ENCODE measurements at places on chromosomes 3 and 15.

DNA sequence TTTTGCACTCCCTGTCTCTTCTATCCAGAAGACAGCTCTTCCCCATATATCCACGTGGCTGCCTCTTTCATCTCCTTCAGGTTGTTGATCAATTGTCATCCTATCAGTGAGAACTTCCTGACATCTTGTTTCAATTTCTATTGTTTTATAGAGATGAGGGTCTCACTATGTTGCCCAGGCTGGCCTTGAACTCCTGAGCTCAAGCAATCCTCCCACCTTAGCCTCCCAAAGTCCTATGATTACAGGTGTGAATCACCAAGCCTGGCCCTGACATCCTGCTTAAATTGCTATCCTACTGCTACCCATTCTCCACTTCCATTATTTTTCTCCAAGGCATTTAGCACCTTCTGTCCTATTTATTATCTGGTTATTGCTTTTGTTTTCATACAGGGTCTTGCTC is 44.9 kb upstream of the IREB2 start:
- DNase-seq, result no peak

DNA sequence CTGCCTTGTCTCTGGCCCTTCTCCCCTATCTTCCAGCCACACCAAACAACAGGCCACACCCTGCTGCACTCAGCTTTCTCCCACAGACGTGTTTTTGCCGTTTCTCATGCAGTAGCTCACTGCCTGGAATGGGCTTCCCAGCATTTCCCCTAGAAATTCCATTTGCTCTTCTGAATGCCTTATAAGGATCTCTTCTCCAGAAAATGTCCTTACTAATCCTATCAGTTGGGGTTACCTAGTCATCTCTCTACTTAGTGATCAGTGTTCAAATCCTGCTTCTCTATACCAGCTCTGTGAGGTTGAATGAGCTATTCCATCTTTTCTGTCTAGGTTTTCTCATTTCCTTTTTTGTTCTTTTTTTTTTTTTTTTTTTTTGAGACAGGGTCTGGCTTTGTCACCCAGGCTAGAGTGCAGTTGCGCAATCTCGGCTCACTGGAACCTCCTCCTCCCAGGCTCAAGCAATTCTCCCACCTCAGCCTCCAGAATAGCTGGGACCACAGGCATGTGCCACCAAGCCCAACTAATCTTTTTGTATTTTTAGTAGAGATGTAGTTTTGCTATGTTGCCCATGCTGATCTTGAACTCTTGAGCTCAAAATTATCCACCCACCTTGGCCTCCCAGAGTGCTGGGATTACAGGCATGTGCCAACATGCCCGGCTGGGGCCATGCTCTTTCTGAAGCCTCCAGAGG is 98.2 kb upstream of the CHD2 start:
- no peak for DNase-seq

- DNase-seq, result no peak
Measured at GRCh38 chr3:134608023-134608770, 42.6 kb downstream of the KY start.

DNA sequence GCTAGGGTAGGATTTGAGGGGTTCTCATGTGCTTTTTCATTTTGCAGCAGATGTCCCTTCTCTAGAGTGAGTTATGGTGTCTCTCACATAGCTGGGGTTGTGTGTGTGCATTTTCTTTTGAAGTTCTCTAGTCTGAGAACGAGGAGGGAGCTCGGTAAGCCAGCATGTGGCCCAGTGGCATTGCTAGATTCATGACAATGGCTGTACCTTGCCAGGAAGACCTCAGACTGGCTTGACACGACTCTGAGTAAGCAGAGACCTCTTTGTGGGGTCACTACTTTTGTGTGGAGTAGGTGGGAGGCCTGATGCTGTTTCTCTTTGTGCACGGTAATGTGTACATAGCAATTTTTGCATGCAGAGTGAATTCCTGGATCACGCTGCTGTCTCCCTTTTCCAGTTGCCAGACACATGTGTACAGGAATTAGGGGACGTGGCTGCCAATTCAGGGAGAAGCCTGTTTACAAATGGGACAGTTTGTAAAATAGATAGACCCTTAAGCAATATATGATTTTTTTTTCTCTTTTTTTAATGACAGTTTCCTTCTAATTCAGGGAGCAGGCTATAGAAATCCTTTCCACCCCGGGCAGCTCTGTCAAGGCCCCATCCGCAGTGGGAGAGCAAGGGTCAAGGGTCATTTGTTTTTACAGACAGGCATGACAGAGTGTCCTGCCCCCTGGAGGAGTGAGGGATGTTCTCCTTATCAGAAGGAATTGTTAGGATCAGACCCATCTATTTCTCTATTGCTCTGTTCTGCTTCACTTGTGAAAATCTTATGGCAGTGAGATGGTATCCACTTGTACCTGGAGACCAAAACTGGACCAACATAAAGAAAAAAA is 4.6 kb downstream of the CACNA1D start:
- DNase-seq, result no peak

- DNase-seq, result no peak
Measured at GRCh38 chr15:62647202-62647842, 395.2 kb upstream of the TPM1 start.

DNA sequence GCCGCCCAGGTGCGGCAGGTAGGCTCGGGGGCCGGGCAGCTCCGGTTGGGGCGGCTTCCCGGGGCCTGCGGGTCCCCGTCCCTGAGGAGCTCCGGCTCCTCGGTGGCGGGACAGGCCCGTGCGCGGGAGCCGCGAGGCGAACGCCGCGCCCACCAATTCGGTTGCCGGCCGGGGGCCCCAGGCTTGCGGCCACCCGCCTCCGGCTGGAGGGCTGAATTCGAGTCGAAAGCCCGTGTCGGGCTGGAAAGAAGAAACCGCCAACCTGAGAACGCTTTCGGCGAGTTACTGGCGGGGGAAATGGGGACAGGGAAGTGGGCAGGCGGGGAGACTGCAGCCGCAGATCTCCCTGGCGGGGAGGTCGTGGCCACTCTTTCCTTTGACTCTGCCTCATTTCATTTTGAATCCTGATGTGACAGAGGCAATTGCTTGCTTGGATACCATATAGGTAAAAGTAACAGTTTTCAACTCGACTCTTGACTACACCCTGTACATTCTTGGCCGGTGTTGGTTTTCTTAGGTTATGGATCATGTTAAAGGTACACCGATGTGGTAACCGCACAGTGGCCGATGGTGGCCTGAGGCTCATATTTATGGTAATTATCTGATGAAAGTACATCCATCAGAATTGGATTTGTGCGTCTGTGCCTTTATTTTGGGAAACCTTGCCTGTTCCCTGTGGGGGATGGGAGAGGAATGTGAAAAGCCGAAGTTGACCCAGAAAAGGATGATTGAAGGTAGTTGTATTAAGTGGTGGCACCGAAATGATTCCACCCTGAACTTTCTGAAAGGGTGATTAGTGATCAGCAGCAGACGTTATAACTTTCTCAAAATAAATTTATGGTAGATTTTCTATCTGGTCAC is 1.7 kb downstream of the B3GNT5 start:
- no peak for DNase-seq

GRCh38 chr15:86382341-86382740 is 302.7 kb downstream of the AGBL1 start:
- DNase-seq, result no peak

DNA sequence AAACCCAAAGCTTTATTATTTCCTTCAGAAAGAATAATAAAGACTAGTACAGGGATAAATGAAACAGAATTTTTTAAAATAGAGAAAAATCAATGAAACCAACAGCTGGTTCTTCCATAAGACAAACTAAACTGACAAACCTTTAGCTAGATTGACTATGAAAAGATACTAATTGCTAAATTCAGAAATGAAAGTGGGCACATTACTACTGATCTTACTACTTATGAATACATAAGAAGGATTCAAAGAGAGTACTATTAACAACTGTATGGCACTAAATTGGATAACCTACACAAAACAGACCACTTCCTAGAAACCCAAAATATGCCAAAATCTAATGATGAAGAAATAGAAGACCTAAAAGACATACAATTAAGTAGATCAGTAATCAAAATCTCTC is 278.2 kb downstream of the ISL2 start:
- no peak for DNase-seq

GRCh38 chr3:194101592-194102432 is 34.1 kb upstream of the HES1 start:
- DNase-seq, result no peak

GRCh38 chr3:179962629-179963387 is 73.9 kb downstream of the PEX5L start:
- DNase-seq, result no peak

GRCh38 chr15:41804361-41804760 is 23.5 kb upstream of the JMJD7 start:
- no peak for DNase-seq

DNA sequence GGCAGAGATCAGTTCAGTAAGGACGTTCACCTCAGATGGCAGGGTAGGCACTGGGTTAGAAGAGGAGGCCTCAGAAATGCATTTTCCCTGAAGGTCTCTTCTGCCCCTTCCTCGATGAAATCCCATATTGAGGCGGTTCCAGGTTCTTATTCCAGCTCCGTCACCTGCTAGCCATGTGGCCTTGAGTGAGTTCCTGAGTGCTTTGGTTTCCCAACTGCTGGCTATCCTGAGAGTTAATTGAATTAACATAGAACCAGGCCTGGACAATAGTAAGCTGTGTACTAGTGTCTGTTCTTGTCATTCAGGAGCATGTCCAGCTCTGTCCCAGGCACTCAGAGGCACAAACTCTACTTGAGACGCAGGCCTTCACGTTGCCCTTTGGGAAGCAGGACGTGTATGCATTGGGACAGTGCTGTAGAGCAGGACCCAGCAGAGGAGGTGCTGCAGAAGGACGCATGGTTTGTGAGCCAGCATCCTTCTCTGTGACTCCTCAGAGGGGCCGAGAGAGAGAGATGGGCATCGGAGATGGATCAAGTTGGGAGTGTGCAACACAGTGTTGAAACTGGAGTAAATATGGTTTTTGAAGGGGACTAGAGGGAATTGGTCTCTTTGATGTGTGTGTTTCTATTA is 114.2 kb downstream of the ASB7 start:
- no peak for DNase-seq

DNA sequence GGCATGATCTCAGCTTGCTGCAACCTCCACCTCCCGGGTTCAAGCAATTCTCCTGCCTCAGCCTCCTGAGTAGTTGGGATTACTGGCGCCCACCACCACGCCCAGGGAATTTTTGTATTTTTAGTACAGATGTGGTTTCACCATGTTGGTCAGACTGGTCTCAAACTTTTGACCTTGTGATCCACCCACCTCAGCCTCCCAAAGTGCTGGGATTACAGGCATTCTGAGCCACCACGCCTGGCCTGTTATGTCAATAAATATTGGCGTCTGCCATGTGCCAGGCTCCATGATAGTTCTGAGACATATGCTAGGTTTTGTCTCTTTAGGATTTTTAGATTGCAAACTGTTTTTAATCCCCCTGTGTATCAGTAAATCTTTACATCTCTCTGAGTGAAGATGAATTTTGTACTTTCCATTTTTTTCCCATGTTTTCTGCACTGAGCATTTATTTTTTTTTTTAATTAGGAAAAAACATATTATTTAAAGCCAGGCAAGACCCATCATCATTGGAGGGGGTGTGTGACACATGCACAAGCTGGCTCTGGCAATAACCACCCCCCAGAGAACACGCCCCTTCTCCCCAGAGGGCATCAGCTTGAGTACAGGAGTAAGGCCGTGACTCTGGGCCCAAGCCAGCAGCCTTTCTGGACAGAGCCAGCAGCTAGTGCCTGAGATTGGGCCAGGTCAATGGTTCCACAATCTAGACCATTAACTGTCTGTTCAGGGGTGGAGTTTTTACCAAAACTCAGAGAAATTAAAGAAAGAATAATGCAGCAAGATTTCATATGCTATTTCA is 51.0 kb upstream of the ATP1B3 start:
- no peak for DNase-seq

GRCh38 chr15:23912191-23912590 is 225.1 kb upstream of the NDN start:
- no peak for DNase-seq

DNA sequence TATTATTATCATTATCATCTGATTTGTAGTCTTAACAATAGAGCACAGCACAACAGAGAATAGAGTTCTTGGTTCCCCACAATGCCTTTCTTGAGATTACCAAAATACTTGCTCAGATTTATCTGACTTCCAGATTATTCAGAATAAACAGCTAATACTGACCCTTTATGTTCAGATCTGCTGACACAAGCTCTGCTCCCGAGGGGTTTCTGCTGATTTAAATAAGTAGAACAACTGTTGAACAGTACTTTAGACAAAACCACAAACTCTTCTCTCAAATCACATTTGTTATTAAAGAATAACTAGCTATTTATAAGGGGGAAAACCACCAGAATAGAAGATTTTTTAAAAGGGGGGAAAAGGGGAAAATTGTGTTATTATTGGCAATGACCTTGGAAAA is 380.2 kb upstream of the ATP11B start:
- DNase-seq, result no peak

- peak; percentile 65 for DNase-seq
Measured at GRCh38 chr3:56988458-56989168, 71.9 kb upstream of the SPATA12 start.

DNA sequence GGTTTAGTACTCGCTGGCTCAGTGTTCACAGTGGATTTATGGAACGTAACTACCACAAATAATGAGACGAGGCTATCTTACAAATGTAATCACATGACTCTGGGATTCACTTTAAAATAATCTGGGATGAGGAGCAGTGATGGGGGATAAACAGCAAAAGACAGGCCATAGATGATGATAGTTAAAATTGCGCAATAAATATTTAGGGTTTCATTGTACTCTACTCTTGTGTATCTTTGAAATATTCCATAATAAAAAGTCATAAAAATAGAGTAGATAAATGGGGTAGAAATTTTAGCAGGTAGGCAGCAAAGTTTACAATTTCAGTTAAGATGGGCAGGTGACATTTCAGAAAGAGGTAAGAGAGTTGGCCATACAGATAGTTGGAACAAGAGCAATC is 196.6 kb downstream of the KCNMB2 start:
- no peak for DNase-seq

- DNase-seq, result no peak
Measured at GRCh38 chr3:185797108-185797881, 27.5 kb downstream of the IGF2BP2 start.

- DNase-seq, result peak; percentile 30
Measured at GRCh38 chr15:23648920-23649515, 1.4 kb upstream of the MAGEL2 start.

DNA sequence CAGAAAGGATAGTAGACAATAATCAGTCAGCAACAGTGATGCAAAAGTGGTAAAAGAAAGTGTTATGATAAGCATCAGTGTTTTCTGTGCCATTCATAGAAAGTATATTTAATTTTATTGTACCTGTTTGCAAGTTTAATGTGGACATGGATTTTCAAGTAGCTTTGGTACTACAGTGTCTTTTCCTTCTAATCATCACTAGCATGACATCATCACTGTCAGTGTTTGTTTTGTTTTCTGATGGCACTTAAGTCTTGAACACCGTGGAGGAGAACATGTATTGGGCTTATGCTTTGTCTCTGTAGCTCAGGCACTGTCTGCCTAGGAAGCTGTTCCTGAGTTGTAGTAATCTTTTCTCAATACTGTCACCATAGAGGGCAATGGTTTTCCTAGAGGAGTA is 41.9 kb downstream of the SETD5 start:
- DNase-seq, result no peak

DNA sequence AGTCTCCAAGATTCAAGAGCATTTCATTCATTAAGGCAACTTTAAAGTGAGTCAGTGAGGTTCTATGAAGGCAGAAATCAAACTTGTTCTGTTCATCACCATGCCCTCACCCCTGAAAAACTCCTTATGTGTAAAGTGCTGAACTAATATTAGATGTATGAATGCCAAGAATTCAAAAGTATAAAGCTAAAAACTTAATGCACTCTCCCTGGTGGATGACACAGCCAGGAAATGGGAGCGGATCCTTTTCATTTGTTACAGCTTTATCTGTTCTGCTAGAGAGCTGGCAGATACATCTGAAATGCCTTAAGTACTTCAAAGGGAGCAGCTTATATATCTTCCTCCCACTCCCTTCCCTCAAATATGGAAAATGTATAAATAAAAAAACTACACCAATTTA is 8.2 kb downstream of the TXNRD3 start:
- no peak for DNase-seq
